CD4-positive, alpha-beta T cell treated with Interleukin-4 for 4 hours (primary cell): ENCODE measurements at places on chromosomes 5 and 9.

DNA sequence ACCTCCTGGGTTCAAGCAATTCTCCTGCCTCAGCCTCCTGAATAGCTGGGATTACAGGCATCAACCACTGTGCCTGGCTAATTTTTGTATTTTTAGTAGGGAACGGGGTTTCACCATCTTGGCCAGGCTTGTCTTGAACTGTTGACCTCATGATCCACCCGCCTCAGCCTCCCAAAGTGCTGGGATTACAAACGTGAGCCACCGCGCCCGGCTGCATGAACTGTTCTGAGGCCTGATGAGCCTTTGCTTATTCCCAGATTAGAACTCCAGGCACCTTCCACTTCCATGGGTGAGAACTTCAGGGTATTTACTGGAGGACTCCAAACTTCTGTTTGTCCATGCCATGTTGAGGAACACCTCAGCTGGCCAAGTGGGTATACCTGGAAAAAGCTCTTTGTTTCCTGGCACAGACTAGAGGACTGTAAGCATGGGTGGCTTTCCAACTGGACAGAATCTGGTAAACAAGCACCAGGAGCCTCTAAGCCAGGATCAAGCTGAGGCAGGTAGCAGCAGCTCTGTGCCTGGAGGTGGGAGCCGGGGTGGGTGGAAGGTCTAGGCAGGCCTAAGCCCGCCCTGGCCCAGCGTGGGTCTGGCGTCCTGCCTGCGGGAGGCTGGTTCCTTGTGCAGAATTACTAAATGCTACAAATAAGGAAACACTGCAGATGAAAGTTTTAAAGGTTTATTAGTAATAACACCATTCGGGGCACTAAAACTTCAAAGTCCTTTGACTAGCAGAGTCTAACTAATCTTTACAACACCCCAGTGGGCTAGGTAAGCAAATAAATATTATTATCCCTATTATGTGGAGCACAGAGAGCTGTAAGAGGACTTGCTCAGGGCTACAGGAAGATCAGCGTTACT is 78.4 kb downstream of the SEMA5A start:
- DNase-seq = no peak

DNA sequence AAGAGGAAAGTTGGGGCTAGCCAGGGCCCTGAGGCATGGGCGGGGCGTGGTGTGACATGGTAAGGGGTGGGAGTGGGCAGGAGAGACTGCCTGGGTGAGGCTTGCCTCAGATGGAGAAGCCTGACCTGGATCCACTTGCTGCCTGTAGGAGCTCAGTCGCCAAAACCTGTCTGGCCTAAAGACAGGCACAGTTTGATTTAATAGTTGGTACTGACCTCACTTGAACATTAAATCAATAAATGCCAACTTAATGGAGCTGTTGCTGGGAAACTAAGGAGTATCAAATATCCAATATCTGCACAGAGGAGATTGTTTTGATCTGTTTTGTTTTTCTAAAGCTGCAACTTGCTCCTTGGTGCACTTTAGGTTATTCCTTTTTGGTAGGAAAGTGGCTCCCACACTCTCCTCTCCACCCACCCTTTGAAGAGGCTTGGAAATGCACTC is 86.4 kb downstream of the RCL1 start:
- DNase-seq = no peak

- DNase-seq = no peak
Observed at GRCh38 chr5:172852490-172853354, 18.7 kb downstream of the ERGIC1 start.

GRCh38 chr5:173331956-173332479 is 3.8 kb upstream of the STC2 start:
- peak; percentile 21 for DNase-seq
